Activated CD4-positive, alpha-beta T cell treated with anti-CD3 and anti-CD28 coated beads, Interleukin-2, Interleukin-6, amounts not matched to agents 100 ng/mL and 50 ng/mL, durations not matched to agents 16 hours and 8 hours (primary cell): ENCODE measurements at places on chromosomes 12 and 14.

DNA sequence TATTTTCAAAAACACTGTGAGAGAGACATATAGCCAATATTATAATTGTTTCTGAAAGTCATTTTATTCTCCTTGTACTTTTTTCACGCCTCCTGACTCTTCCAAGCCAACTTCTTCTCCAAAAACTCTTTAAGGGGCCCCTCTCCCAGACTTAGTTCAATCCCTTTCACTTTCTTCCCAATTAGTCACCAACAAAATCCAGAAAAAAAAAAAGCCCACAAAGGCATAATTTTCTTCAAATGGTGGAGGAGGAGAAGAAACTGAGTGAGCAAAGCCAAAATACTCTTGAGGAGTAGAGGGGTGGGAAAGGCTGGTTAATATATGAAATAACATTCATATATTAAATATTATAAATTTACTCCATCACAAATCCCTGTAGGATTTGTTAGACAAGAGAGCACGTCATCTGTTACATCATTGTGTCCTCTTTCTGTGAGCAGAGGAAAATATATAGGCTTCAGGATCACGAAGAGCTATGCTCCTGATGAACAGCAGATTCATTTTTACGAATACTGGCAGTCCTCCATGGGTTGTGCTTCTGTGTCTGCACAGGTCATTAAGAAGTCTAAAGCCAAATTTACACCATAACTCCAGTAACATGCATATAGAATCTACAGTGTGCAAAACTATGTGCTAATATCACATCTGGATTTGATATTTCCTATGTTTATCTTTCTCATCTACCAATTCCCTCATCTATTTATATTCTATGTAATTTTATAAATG, 25.9 kb upstream of the NID2 start:
- DNase-seq = no peak

DNA sequence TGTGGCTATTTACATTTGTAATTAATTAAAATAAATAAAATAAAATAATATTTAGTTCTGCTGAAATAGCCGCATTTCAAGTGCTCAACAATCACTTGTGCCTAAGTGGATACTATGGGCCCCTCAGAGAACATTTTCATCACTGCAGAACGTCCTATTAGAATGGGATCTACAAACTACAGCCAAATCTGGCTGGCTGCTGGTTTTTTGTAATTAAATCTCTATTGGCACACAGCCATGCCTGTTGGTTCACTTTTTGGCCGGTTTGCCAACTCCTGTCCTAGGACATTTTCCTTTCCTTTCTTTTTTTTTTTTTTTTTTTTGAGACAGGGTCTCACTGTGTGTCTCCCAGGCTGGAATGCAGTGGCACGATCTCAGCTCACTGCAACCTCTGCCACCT, 9.8 kb downstream of the CCDC63 start:
- no peak for DNase-seq

DNA sequence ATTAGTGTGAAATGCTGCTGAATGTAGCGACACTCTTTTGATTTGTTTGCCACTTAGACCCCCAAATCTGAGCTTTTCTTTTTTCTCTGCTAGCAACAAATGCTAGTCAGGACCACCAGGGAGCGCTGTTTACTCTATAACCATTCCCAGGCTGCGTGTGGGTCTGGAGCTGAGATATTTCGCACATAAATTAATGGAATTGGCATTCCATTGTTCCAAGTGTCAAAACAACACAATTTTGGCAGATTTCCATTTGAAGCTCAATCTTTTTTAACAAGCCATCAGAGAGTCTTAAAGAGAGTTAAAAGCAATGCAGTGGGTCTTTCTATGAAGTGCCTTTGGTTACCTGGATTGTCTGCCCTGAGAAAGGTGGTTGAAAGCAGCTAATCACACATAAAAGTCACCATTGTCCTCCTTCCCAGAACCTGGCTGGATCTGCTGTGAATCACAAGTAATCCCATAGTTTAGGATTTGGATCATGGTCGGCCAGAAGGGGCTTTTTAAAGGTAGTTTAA, 7.4 kb upstream of the TMEM132C start:
- DNase-seq = peak; percentile 7

DNA sequence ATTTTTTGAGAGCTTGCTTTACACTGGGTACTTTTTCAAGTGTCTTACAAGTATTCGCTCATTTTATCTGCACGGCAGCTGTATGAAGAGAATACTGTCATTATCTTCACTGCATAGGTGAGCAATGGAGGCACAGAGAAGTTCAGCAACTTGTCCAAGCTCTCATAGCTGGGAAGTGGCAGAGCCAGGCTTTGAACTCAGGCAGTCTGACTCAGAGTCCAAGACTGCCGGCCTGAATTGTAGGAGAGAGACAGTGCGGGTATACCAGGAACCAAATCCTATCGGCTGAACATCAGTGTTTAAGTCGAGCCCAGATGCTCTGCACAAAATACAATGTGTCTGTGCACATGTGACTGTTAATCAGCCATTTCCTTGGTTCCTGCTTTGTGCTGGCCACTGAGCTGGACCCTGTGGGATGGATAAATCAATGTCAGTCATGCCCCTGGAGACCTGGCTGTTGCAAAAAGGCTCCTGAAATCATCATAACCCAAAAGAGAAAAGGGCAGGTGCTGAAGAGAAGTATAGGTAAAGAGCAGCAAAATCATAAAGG, 474.6 kb downstream of the DPF3 start:
- no peak for DNase-seq

DNA sequence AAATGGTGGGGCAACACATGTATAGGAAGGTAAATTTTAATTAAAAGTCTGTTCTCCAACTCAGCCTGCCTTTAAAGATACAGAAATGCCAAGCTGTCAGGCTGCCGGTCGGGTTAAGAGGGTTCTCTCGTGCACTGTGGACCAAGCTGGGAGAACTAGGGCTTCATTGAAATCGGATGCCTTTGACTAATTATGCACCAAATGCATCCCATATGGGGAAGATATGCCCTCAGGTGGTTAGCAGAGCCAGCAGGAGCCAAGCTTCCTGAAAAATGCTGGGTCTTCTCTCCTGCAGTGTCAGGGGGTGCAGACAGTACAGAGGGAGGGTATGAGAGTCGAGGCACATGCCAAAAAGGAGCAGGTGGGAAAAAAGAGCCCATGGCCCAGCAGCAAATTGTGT, 236.1 kb downstream of the CACNA1C start:
- no peak for DNase-seq

DNA sequence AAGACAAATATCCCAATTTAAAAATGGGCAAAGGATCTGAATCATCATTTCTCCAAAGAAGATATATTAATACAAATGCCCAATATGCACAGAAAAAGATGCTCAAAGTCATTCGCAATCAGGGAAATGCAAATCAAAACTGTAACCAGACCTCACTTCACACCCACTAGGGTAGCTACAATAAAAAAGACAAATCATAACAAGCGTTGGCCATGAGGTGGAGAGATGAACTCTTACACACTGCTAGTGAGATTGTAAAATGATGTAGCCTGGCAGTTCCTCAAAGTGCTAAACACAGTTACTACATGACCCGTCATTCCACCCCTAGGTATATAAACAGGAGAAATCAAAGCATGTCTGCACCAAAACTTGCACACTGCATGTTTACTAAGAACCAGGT, 30.4 kb downstream of the CDC42BPB start:
- DNase-seq = no peak

DNA sequence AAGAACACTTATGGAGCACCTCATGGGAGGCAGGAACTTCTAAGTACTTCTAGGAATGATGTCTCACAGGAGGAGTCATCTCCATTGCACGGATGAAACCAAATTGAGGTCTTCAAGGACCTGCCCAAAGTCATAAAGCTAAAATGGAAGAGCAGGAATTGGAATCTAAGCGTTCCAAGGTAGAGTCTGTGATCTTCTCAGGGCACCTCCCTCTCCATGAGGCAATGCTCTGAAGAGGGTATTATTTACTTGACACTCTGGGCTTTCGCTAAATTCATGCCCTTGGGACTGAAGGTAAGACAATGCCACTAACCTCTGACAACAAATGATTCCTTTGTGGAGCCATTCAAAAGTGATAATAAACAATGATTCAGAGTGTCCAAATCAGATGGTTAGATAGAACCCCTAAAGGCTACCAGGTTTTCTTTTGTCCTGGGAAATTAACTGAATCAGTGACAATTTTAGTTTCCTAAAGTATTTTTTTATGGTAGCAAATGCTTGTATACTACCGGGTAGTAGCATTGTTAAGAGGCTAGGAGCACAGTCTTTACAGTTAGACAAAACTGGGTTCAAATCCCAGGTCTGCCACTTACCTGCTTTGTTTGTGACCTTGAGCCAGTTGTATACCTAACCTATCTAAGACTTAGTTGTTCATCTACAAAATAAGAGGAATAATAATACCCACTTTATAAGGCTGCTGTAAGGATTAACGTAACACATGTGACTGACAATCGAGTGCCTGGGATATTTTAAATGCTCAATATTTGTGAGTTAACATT, 12.3 kb downstream of the HMGA2 start:
- no peak for DNase-seq

- DNase-seq = no peak
Measured at GRCh38 chr14:95365401-95365800, 45.7 kb upstream of the CLMN start.

- DNase-seq = no peak
Measured at GRCh38 chr12:90831712-90832111, 123.3 kb downstream of the CCER1 start.

GRCh38 chr12:121404734-121405133, 4.8 kb downstream of the RNF34 start:
- no peak for DNase-seq

- no peak for DNase-seq
Measured at GRCh38 chr12:75656648-75657047, 145.2 kb upstream of the KRR1 start.

DNA sequence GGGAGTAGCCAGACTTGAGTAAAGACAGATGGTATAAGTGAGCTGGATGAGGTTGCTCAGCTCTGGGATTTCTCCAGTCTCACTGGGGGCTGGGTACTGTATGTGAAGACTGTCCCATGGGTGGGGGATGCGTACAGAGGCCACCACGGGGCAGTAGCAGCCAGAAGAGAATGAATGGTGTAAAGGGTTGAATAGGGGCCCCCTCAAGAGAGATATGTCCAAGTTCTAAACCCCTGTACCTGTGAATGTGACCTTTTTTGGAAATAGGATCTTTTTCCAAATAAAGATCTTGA, 21.8 kb upstream of the BCDIN3D start:
- no peak for DNase-seq

- no peak for DNase-seq
Measured at GRCh38 chr14:54003064-54003463, 46.4 kb upstream of the BMP4 start.

DNA sequence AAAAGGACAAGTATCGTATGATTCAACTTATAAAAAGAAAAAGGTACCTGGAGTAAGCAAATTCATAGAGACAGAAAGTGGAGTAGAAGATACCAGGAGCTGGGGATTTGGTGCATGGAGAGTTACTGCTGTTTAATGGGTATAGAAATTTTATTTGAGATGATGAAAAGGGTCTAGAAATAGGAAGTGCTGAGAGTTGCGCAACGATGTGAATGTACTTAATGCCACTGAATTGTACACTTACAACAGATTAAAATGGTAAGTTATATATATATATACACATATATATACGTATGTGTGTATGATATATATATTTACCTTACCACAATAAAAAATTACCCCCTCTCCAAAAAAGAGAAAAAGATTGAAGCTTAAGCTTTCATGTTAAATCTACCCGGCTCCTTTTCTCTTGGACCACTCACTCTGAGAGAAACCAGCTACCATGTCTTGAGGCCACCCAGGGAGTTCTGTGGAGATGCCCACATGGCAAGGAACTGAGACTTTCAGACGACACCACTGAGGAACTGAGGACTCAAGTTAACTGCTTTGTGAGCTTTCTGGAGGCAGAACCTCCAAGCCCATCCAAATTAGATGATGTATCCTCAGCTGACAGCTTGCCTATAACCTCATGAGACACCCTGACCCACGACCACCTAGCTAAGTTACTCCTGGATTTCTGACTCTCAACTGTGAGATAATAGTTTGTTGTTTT, 130.0 kb upstream of the BTG1 start:
- DNase-seq = no peak

DNA sequence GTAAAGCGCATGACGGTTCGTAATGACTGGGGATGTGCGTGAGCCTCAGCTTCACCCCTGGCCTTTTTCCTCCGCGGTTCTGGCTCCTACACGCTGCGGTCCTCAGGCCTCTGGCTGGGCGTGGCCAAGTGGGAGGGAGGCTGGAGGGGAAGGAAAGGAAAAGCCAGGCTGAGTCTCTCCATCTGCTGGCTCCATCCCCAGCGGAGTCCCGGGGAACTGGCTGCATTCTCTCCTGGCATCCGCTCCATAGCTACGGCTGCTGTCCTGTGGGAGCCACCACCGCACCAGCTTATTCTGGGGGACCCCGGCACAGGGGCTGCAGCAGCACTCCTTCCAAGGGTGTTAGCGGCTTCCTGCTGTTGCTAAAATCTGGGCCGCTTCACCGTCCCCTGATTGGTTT, 68.2 kb upstream of the SLC24A4 start:
- no peak for DNase-seq

- DNase-seq = no peak
Measured at GRCh38 chr12:92485351-92486348, 217.1 kb upstream of the PLEKHG7 start.

DNA sequence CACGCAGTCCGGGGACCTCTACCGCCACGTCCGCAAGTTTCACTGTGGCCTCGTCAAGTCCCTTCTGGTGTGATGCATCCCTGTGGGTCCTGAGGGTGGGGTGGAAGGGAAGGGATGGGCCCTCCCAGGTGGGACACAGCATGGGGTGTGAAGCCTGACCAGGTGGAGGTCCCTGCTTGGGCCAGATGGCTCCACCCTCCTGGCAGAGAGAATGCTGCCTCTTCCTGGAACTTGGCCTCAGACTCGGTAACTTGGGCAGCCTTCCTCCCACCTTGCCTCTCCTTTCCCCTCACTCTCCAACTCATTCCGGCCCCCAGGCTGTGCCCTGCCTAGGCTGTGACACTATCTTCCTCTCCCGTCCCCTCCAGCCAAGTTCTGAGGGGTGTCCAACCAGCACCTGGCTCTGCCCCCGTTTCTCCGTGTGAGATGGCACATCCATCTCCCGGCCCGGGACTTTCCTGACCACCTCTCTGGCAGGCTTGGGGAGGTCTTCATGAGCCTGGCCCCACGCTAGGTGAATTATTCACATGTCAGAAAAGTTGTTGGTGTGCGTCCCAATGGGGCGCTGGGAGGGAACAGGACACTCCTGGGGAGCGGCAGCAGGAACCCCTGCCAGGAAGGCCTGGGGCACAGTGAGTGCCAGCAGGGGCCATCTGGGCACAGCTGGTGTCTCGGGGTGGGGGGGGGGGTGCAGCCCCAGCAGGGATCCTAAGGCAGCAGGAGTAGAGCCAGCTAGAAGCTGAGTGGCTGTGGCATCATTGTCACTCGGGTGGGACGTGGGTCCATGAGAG, 1.7 kb downstream of the ZBTB42 start:
- DNase-seq = no peak

DNA sequence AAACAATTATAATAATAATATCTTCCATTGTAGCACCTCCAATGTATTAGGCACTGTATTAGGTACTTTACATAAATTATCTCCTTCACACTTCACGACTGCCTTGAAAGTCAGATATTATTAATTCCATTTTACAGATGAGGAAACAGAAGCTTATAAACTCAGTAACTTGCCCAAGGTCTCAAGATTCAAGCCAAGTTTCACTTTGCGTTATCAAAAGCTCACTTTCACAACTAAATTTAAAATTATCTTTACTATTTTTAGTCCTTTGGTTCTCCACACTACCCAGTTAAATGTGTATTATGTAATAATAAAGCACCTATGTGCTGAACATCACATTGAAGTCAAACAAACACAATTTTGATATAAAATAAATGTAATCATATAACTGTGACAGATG, 55.8 kb downstream of the NUMB start:
- no peak for DNase-seq
